ENCODE measurements at places on chromosomes 2 and 18.

GRCh38 chr2:188475945-188476344 is 184.3 kb downstream of the GULP1 start:
- DNase-seq: no peak

- DNase-seq: no peak
These were observed 102.9 kb upstream of the SLC8A1 start for GRCh38 chr2:40554665-40555294.

DNA sequence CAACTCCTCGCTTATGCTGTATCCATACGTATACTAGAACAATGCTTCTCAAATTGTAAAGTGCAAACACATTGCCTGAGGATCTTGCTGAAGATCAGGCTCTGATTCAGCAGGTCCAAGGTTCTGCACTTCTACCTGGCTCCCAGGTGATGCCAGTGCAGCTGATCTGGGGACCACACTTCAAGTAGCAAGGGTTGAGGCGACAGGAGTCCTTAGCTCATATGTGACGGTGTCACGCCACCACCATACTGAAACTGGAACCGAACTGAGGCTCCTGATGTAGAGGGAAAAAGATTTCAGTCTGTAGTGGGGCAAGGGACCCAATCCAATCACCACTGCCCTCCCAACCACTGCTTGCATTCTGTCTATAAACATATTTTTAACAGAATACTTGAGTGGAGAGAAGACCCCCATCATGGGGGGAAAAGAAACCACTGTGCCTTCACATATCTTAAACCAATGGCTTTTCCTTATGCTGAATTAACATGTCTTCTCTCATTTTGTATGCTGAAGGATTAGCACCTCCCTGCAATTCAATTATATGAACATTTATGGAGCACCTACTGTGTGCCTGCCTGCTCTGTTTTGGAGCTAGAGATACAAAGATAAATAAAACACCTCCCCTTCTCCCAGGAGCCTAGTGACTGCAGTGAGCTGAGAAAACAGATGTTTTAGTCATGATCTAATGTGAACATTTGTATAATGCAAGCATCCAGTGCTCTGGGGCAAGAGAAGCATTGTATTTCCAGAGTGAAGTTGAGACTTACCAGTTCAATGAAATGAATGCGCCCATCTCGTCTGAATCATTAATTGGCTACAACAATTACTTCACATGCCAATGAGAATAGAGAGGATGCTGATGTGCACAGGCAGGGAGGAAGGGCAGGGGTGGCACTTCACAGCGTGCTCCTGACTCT is 6.6 kb upstream of the ASAP2 start:
- no peak for DNase-seq

- no peak for DNase-seq
These were observed 5.5 kb downstream of the SERPINE2 start for GRCh38 chr2:224033601-224034000.

GRCh38 chr2:2926009-2926857 is 451.4 kb downstream of the EIPR1 start:
- no peak for DNase-seq

DNA sequence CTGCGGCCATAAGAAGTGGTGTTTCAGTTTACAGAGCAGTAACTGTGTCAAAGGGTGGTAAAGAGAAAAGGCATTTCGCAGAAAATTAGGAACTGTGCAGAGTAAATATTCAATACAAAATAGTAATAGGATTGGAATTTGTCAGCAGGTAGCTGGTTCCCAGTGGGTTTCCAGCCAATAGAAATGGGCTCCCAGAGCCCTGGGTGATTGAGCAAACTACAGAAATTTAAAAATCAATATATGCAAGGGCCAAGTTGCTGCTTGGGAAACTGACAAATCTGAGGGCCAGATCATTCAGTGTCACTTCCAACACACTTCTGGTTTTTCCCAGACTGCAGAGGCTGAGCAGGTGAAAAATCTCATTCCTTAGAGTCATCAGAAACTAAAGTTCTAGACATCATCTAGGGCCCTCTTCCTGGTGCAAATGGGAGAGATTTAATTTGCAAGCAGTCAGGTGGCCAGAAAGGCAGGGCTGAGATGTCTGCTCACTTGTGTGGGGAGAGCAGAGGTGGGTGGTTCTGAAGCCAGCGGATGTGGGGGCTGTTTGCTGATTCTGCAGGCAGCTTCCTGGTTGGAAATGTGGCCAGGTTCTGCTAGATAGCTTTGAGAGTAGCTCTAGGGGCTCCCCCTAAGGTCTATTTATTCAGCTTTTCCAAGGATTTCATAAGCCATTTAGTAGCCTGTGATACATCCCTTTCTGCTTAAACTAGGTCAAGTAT is 182.4 kb downstream of the NCK2 start:
- DNase-seq: peak; percentile 19

DNA sequence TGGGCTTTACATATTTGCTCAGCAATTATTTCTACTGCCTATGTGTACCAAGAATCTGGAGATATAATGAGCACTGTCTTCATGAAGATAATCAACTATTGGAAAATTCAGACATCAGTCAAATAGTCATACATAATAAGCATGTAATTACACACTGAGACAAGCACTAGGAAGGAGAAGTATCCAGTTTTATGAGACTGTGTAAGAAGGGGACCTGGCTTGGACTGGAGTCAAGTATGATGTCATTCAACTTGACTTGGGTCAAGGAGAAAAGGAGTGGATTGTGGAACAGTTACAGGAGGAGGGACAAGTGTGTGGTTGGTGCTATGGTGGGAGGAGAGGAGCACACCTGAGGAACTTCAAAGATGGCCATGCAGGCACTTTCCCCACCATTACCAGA is 419.8 kb upstream of the TRIB2 start:
- DNase-seq: no peak

Measured in stimulated activated CD8-positive, alpha-beta memory T cell treated with anti-CD3 and anti-CD28 coated beads, Interleukin-15, amount 100 ng/mL, for 4 hours (primary cell).